ENCODE measurements at places on chromosomes 2 and 18. TPM values are rescaled to one million over a fixed set of nuclear protein-coding genes. Genes with fewer than 3 reads are reported as not detected.
A peak's percentile ranks its signal among the peaks of the same experiment; 100 is the strongest.

Gene BCL11A
- total RNA-seq: not detected

Gene SLC66A2
- total RNA-seq: 45.6 TPM

Gene UGT1A3
- total RNA-seq: not detected

Gene IL1A
- total RNA-seq: 9.4 TPM

Gene ABCG8
- total RNA-seq: not detected

Gene COL4A4
- total RNA-seq: not detected

DNA sequence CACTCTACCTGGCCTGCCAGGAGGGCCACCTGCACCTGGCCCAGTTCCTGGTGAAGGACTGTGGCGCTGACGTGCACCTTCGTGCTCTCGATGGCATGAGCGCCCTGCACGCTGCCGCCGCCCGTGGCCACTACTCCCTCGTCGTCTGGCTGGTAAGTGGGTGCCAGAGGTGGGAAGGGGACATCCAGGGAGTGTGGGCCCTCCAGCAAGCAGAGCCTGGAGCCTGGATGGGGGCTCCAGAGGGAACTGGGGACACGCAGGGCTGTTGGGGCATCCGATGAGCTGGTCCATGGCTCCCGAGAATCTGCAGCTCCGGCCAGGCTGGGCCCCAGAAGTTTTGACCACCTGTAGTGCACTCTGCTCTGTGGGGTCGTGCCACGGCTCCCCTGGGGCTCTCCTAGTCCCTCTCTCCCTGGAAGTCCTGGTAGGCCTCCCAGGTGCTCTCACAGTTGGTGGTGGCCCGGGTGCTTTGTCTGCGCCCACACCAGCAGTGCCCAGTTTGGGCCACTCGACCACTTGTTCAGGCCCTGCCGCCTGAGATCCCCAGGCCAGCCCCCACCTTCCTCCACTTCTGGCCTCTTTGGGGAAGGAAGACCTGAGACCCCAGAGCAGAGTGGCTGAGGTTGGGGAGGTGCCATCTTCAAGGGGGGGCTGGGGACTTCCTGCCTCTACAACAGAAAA, 4.7 kb downstream of the ESPNL start:
- H3K27ac ChIP-seq: no peak overlapping the region
- no peak overlapping the region for H3K4me3 ChIP-seq
- H3K4me1 ChIP-seq: peaks cover 11% of the 10 kb centered on the region
- no peaks in the 10 kb centered on the region for H3K36me3 ChIP-seq

- no peaks in the 10 kb centered on the region for H3K27me3 ChIP-seq
- H3K4me3 ChIP-seq: no peak overlapping the region
- no peaks in the 10 kb centered on the region for H3K36me3 ChIP-seq
- DNase-seq: no peak
Observed at GRCh38 chr18:60693426-60693825, 320.9 kb upstream of the MC4R start.

DNA sequence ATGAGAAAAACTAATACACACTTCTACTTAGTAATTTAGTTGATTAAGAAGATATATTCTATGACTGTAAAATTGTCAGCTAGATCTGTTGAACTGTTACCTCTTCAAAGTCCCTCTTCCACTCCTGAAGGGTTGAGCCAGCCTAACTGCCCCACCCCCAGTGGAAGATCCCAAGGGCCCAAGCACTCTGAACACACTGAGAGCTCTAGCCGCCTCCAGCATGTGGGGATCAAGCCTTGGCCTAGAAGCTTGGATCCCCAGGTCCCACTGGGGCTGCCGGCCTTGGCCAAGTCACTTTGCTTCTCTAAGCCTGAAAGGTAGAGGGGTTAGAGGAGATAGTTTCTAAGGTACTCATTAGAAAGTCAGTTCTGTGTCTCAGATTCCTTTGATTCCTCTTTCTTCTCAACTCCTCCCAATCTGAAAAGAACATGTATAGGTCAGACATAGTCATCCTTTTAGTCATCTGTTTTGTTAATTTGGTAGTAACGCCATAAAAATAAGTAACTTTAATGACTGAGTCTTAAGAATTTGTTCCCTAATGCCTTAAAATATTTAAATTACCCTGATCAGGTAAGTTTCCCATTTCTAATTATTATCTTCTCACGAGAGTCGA, 5.6 kb downstream of the CPSF3 start:
- H3K36me3 ChIP-seq: peaks cover 45% of the 10 kb centered on the region
- no peak overlapping the region for H3K4me3 ChIP-seq
- H3K27ac ChIP-seq: no peak overlapping the region
- DNase-seq: peak; percentile 52
- no peaks in the 10 kb centered on the region for H3K27me3 ChIP-seq

GRCh38 chr2:147045113-147045512, 799.7 kb upstream of the ACVR2A start:
- H3K27ac ChIP-seq: no peak overlapping the region
- peak; percentile 81 for DNase-seq
- no peak overlapping the region for H3K4me3 ChIP-seq

GRCh38 chr18:48540251-48541025, 1.6 kb downstream of the CTIF start:
- DNase-seq: peak; percentile 83
- no peak overlapping the region for H3K27ac ChIP-seq
- peaks cover 33% of the 10 kb centered on the region for H3K27me3 ChIP-seq

GRCh38 chr2:84077496-84077895, 381.6 kb downstream of the SUCLG1 start:
- H3K36me3 ChIP-seq: no peaks in the 10 kb centered on the region
- no peaks in the 10 kb centered on the region for H3K27me3 ChIP-seq

DNA sequence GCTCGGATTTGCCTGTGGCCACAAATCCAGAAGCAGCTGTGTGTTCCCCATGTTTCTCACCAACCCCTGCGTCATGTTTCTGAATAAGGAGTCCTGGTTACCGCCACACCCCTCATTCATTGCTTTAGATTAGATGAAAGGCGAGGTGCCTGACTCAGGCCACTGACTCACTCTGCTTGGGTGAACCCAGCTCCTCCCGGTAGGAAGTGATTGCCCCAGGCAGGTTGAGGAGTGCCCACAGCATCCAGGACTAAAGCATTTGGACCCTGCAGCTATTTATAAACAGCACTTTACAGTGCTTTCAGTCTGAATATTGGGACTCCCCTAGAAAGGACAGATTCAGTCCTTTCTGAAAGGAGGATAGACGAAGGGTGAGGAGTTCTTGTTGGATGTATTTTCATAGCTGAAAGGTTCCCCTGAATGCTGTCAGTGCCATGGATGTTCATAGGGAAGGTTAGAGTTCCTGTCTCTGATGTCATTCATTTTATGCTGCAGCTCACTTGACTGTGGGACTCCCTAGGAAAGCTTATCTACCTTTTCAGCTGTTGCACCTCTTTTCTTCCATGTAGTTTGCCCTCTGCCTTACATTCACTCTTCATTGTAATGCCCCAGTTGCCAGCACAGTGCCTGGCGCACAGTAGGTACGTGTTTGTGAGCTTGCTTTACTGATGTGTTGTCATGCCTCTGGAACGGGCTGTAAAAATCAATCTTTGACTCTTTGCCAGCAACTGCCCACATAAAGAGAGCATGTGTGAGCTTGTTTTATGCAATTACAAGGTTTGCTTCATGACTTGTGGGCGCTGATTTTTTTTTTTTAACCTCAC, 14.9 kb downstream of the ITGA6 start:
- peaks cover 15% of the 10 kb centered on the region for H3K27me3 ChIP-seq
- H3K27ac ChIP-seq: no peak overlapping the region
- H3K4me1 ChIP-seq: peaks cover 23% of the 10 kb centered on the region
- H3K36me3 ChIP-seq: no peaks in the 10 kb centered on the region
- DNase-seq: peak; percentile 75

- H3K27me3 ChIP-seq: no peaks in the 10 kb centered on the region
- no peak overlapping the region for H3K27ac ChIP-seq
- H3K4me3 ChIP-seq: no peak overlapping the region
- peaks cover 10% of the 10 kb centered on the region for H3K4me1 ChIP-seq
Observed at GRCh38 chr2:29035016-29035745, 39.1 kb downstream of the PCARE start.

DNA sequence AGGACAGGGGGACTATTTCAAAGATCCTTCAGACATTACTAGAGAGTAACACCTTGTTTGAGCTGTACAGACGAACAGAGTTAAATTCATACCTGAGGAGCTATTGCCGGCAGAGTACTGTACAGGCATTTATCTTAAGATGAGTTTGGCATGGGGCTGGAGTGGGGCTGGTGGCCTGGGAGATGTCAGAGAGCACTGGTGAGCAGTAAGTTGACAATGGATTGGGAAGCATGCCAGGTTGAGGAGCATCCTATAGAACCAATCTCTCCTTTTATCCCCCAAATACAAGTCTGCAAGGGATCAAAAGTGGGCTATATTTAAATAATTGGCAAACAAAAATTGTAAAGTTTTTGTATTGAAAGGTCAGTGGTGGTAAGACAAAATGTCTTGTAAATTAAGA, 58.6 kb downstream of the ADCYAP1 start:
- H3K27me3 ChIP-seq: peaks cover 9% of the 10 kb centered on the region
- no peak overlapping the region for H3K27ac ChIP-seq
- no peaks in the 10 kb centered on the region for H3K4me1 ChIP-seq
- DNase-seq: no peak
- H3K4me3 ChIP-seq: no peak overlapping the region
- no peaks in the 10 kb centered on the region for H3K36me3 ChIP-seq

DNA sequence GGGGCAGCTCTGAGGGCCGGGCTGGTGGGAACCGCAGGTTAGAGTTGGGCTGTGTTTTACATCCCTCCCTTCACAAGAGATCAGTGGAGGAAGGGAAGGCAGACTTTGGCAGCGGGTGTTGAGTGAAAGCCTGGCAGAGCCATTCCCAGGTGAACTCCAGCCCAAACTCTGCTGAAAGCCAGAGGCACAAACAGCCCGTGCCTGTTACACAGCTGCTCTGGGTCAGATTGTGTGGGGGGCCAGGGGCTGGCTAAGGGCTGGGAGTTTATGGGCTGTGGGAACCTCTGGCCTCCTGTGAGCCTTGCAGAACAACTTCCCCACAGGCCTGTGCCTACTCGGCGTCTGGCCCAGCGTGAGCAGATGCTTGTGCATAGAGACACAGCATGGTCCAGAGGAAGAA, 286.8 kb downstream of the CLIP4 start:
- H3K36me3 ChIP-seq: no peaks in the 10 kb centered on the region
- no peak for DNase-seq
- no peak overlapping the region for H3K4me3 ChIP-seq
- H3K27me3 ChIP-seq: peaks cover 5% of the 10 kb centered on the region
- H3K4me1 ChIP-seq: no peaks in the 10 kb centered on the region
- no peak overlapping the region for H3K27ac ChIP-seq

GRCh38 chr2:154934213-154934612, 235.7 kb downstream of the KCNJ3 start:
- no peak for DNase-seq
- H3K4me1 ChIP-seq: no peaks in the 10 kb centered on the region
- no peak overlapping the region for H3K4me3 ChIP-seq
- H3K27ac ChIP-seq: no peak overlapping the region

- no peak for DNase-seq
- H3K4me3 ChIP-seq: no peak overlapping the region
- no peak overlapping the region for H3K27ac ChIP-seq
- H3K27me3 ChIP-seq: no peaks in the 10 kb centered on the region
- H3K36me3 ChIP-seq: peaks cover 41% of the 10 kb centered on the region
Observed at GRCh38 chr2:36478332-36478738, 119.6 kb downstream of the FEZ2 start.

GRCh38 chr2:1567556-1568344, 154.5 kb downstream of the TPO start:
- no peak for DNase-seq
- H3K4me1 ChIP-seq: peaks cover 7% of the 10 kb centered on the region
- H3K4me3 ChIP-seq: no peak overlapping the region
- H3K27ac ChIP-seq: no peak overlapping the region

- H3K4me3 ChIP-seq: no peak overlapping the region
- no peak overlapping the region for H3K27ac ChIP-seq
- H3K36me3 ChIP-seq: no peaks in the 10 kb centered on the region
- no peaks in the 10 kb centered on the region for H3K4me1 ChIP-seq
- peaks cover 16% of the 10 kb centered on the region for H3K27me3 ChIP-seq
Observed at GRCh38 chr2:178173657-178174056, 20.7 kb upstream of the OSBPL6 start.

DNA sequence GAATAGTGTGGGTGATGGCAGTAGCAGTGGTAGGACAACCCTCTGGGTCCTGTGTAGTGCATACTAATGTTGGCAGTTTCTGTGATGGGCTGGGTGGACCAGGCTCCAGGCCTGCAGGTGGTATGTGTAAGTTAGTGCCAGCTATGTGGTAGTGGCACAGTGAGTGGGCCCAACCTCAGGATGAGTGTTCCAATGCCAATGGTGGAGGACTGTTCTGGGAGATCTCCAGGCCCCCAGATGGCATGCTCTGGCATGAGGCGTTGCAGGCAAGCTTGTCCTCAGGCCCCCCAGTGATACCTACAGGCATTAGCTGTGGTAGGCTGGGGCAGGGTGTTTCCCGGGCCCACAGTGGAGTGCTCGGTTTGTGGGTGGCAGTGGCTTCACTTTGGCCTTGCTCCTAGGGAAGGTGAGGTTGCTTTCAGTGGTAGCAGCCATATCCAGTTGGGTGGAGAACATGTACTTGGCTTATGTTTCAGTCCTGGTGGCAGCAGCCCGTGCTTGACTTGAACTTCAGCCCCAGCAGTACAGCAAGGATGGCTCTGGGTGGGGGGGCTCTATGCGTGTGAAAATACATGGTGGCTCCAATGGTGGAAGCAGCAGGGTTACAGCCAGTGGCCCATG, 32.4 kb downstream of the TEX51 start:
- H3K27ac ChIP-seq: no peak overlapping the region
- H3K27me3 ChIP-seq: peaks cover 25% of the 10 kb centered on the region
- H3K4me1 ChIP-seq: peaks cover 1% of the 10 kb centered on the region

DNA sequence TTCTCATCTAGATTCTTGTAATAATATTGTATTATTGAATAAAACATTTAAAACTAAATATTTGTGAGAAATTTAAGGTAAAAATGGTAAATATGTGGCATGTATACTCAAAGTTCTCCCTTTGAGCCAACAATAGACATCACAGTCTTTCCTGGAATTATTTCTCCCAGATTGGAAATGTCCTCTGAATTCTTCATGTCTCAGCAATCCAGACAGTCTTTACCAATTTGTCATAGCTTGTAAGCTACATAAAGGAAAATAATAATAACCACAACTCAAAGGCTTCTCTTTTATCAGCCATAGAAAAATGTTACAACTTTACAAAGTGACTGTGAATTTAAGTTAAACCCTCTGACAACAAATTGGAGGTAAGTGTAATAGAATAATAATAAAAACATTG, 784.9 kb downstream of the EPHA4 start:
- no peak for DNase-seq
- H3K27ac ChIP-seq: no peak overlapping the region
- H3K4me1 ChIP-seq: no peaks in the 10 kb centered on the region
- no peaks in the 10 kb centered on the region for H3K27me3 ChIP-seq
- no peaks in the 10 kb centered on the region for H3K36me3 ChIP-seq

GRCh38 chr18:74419761-74420160, 37.3 kb downstream of the DIPK1C start:
- peaks cover 25% of the 10 kb centered on the region for H3K27me3 ChIP-seq
- no peak overlapping the region for H3K4me3 ChIP-seq
- H3K4me1 ChIP-seq: no peaks in the 10 kb centered on the region
- no peak for DNase-seq
- no peak overlapping the region for H3K27ac ChIP-seq
- no peaks in the 10 kb centered on the region for H3K36me3 ChIP-seq

DNA sequence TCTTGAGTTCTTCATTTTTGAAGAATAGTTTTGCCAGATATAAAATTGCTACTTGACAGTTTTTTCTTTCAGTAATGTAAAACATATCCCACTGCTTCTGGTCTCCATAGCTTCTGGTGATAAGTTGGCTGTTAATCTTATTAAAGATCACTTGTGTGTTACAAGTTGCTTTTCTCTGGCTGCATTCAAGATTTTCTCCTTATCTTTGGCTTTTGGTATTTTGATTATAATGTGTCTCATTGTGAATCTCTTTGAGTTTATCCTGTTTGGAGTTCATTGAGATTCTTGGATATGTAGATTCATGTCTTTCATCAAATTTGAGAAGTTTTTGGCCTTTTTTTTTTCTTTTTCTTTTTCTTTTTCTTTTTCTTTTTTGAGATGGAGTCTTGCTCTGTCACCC, 20.2 kb upstream of the ADNP2 start:
- H3K36me3 ChIP-seq: peaks cover 2% of the 10 kb centered on the region
- no peaks in the 10 kb centered on the region for H3K4me1 ChIP-seq
- no peak for DNase-seq
- no peak overlapping the region for H3K4me3 ChIP-seq
- H3K27me3 ChIP-seq: no peaks in the 10 kb centered on the region

Data from activated CD4-positive, alpha-beta T cell treated with anti-CD3 and anti-CD28 coated beads, Interleukin-2, amount 10 ng/mL, durations not matched to agents 24 days and 14 days (primary cell).